ENCODE measurements at places on chromosomes 12 and 14. TPM values are rescaled to one million over a fixed set of nuclear protein-coding genes. Genes with fewer than 3 reads are reported as not detected.

CHGA gene
- polyA plus RNA-seq = 0.75 TPM

NRXN3 gene
- 2.2 TPM for polyA plus RNA-seq

RTN1 gene
- 0.26 TPM for polyA plus RNA-seq

LBHD2 gene
- polyA plus RNA-seq = not detected

NPFF gene
- polyA plus RNA-seq = 0.12 TPM

ADGRD1 gene
- 2.9 TPM for polyA plus RNA-seq

IL26 gene
- polyA plus RNA-seq = not detected

OAS2 gene
- polyA plus RNA-seq = 6.6 TPM

KCNK10 gene
- 0.61 TPM for polyA plus RNA-seq

HPD gene
- polyA plus RNA-seq = 0.31 TPM

LRTM2 gene
- not detected for polyA plus RNA-seq

OTUB2 gene
- 3.9 TPM for polyA plus RNA-seq

HSPB8 gene
- polyA plus RNA-seq = 155 TPM

SLC48A1 gene
- 17.7 TPM for polyA plus RNA-seq

SYT1 gene
- polyA plus RNA-seq = 0.04 TPM

DEPDC4 gene
- polyA plus RNA-seq = 0.59 TPM

IFNG gene
- polyA plus RNA-seq = not detected

MFAP5 gene
- 3.5 TPM for polyA plus RNA-seq

BHLHE41 gene
- 1.5 TPM for polyA plus RNA-seq

SIX6 gene
- polyA plus RNA-seq = not detected

CLEC4A gene
- polyA plus RNA-seq = 1.3 TPM

KLRB1 gene
- 0.73 TPM for polyA plus RNA-seq

FAIM2 gene
- polyA plus RNA-seq = 0.39 TPM

TEX52 gene
- not detected for polyA plus RNA-seq

HVCN1 gene
- polyA plus RNA-seq = 1.4 TPM

INSM2 gene
- not detected for polyA plus RNA-seq

KLRC4 gene
- 0.04 TPM for polyA plus RNA-seq

MYO1H gene
- polyA plus RNA-seq = 0.86 TPM

FAM161B gene
- 1.6 TPM for polyA plus RNA-seq

ARMH4 gene
- 0.22 TPM for polyA plus RNA-seq

HSPA2 gene
- polyA plus RNA-seq = 45.4 TPM

PRH2 gene
- polyA plus RNA-seq = not detected

HCAR1 gene
- polyA plus RNA-seq = 0.18 TPM

ASCL1 gene
- not detected for polyA plus RNA-seq

PPP4R4 gene
- 0.09 TPM for polyA plus RNA-seq
